Cardiac fibroblast (primary cell): ENCODE measurements at places on chromosomes 16 and 17.

DNA sequence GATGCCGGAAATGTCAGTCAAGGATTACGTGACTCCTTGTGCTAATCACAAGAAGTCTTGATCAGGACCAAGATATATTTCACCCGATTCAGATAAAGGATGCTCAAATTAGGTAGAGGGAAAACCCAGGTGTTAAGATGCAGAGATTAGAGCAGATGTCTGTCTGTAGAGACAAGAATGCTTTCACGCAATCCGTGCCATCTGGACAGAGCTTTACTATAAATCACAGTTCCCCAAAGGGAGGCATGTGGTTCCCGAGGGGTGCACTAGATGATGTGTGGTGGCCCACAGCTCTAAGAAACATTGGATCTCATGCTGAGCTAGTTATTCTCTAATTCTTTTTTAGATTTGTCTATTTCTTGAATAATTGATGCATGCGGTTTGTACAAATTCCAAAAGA lies 9.8 kb upstream of the MAP3K14 start:
- no peak for DNase-seq

GRCh38 chr16:66575060-66575459 lies 4.2 kb upstream of the CMTM2 start:
- no peak for DNase-seq

GRCh38 chr17:42438600-42439567 lies 15.8 kb upstream of the CAVIN1 start:
- DNase-seq, result peak; percentile 55

DNA sequence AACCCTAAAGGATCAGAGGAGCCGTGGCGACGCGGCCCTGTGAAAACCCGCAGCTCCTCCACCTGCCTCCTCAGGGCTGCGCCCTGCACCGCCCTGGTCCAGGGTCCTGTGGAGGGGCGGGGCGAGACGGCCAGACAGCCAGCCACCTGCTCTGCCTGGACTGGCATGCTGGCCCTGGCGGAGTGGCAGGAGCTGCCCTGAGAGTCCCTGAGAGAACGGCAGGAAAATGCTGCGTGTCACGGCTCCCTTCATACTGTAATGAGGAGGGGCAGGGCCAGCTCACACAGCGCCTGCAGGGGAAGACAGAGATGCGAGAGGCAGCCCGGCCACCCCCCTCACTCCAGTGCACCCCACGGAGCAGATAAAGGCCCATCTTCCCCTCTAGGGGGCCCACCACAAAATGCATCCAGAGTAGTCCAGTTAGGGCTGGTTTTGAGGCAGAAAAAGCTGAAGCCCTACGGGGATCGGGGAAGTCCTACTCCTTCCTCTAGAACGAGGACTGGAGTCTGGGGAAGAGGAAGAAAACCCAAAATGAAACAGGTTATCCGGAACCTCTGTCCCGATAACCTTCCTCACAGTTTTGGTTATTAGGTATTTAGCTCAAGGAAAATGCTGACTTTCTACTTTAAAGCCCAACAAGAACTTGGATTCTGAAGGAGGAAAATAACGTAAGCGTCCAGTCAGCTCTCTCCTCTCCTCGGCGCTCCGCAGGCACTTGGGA lies 97.6 kb upstream of the DNAH17 start:
- DNase-seq, result no peak

- no peak for DNase-seq
Measured at GRCh38 chr16:2973093-2973492, 3.9 kb downstream of the PAQR4 start.

GRCh38 chr17:21278450-21279197 lies 5.9 kb upstream of the MAP2K3 start:
- DNase-seq, result no peak
